ENCODE measurements at places on chromosomes 1 and 21.

DNA sequence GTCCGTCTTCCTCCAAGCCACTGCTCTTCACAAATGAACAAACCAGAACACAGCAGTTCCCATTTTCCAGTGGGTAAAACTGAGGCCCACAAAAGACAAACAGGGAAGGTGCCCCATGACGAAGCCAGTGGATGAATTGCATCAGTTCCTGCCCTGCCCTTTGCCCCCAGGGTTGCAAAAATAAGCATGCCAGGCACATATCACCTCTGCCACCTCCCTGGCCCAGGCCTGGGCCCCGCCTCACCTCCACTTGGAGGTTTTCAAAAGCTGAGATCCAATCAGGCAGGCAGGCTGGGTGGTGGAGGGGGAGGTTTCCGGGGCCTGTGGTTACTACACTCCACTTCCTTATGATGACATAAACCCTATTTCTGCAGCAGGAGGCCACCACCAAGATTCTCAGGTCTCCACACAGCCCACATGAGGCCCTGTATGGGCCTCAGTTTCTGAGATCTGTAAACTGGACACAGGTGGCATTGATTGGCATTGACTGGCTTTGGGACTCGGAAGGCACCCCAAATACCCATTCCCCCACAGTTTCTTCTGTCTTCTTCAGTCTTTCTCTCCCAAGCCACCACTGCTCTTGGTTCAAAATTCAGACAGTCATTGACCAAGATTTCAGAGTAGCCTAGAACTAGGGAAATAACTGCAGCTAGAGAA lies 4.1 kb downstream of the KIF21B start:
- DNase-seq = no peak

DNA sequence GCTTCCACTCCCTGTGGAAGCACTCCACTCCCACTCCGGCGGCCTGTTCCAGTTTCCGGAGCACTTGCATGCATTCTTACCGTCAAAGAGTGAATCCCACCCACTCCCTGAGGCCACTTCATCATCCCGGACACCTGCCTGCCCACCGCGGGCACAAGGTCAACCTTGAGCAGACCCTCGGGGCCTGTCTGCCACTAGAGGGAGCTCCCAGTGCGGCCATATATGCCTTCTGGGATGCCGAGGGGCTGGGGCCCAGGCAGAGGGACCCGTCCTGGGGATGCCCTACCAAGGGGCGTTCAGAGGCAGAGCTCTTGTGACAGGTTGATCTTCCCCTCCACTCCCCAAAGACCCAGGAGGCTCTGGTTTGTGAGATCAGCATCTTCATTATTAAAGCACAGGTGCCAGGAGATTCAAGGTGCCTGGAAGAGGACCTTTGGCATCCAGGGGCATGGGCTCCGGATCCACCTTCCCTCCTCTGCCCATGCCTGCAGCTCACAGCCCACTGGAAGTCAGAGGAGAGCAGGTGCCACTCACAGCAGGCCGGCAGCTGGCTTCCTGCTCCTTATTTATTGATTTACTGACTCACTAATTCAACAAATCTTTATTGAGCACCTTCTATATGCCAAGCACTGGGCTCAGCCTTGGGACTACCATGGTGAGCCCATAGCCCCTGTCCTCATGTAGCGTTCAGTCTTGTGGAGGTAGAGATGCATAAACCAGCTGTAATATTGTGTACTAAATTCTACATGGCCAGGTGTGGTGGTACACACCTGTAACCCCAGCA lies 47.3 kb downstream of the UBIAD1 start:
- peak; percentile 77 for DNase-seq

DNA sequence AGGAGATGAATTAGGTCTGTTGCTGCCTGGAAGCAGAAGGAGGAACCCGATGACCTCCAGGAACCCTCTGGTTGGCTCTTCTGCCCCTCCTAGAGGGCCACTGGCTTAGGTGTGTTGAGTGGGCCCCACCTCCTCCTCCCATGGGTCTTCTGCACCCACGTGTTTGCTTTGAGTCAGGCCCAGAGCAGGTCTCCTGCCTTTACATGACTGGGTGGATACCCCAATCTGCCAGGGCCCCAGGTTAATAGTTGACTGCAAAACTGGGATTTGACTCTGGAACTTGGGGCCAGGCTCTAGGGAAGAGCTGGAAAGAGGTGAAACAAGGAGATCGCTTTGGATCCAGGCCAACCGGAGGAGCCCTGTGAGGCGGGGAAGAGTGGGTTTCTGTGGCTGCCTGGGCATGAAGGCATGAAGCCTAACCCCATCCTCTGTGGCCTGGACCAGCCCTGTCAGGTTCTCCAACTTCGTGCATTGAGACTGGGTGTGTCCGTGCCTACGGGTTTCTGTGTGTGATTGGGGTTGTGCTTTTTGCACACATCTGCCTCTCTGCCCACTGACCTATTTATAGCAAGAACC lies 7.8 kb upstream of the LAD1 start:
- no peak for DNase-seq

- peak; percentile 80 for DNase-seq
Observed at GRCh38 chr1:84996846-84997666, at the start of gene MCOLN2. TSS of gene MCOLN2 (minus strand) at chr1:84997113. CDS start at chr1:84996872, 241 bp downstream.

DNA sequence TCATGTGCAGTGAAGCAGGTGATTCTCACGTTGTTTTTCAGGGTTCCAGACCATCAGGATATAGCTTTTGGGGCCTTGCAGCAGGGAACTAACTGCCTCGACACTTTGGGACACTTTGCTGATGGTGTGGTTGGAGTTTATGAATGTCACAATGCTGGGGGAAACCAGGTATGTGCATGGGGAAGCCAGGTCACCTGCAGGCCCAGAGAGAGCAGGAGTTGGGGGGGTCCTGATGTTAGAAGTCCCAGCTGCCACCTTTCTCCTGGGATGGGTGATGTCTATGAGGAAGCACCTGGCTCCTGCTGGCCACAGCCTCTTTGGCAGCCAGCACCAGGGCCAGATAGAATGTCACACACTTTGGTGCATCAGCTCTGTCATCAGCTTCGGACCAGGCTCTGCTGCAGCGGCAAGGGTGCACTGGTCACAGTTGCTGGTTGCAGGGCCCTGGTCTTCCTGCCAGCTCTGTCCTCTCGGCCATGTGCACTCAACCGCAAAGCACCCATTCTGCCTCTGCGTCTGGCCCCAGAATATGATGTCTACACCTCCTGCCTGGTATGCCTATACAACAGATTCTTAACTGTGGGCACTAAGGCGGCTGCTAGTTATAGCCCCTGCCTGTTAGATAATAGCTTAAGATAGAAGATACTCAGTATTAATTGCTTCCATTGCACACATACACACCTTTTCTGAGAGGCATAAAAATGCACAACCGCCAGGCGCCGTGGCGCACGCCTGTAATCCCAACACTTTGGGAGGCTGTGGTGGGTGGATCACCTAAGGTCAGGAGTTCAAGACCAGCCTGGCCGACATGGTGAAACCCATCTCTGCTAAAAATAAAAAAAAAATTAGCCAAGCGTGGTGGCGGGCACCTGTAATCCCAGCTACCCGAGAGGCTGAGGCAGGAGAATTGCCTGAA lies 160.7 kb downstream of the PGBD5 start:
- no peak for DNase-seq

GRCh38 chr1:182003953-182004586 lies 57.4 kb downstream of the ZNF648 start:
- DNase-seq = no peak

GRCh38 chr1:58162952-58163550 lies 383.5 kb downstream of the OMA1 start:
- peak; percentile 57 for DNase-seq

GRCh38 chr1:227300682-227301081 lies 17.6 kb downstream of the CDC42BPA start:
- DNase-seq = no peak

GRCh38 chr1:3539707-3540425 lies 71.4 kb downstream of the MEGF6 start:
- DNase-seq = no peak

DNA sequence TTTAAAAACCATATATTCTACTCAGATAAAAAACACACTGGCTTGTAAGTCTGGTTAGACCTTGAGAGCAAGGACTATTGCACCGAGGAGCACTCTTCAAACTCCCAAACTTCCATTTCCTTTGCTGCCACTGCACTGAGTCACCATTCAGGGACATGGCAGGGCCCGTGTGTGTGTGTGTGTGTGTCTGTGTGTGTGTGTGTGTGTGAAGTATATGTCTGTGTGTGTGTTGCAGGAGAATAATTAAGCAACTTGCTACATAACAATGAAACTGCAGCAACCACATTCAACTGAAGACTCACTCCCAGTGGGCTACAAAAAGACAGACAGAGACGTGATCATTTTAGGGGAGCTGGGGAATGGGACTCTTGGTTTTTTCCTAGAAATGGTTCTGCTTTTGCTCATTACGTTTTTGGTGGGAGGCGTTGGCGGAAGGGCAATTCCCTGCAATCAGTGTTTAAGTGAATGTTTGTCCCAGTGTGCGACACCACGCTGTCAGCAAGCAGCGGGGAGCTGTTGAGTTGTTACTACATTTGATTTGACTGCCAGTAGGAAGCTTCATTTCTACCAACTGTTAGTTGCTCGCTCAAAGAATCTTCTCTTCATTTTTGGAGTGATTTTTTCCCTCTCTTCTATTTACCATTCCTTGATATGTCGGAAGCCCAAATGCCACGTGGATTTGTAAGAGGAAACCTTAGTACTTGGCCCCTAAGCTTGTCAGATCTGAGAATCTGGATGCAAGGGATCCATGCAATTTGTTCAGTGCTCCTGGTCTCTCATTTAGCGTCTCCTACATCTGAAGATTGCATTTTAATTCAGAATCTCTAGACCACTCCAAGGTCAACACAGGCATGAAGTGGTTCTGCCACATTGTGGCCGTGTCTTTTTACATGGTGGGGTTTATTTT lies 36.1 kb downstream of the ESRRG start:
- no peak for DNase-seq

DNA sequence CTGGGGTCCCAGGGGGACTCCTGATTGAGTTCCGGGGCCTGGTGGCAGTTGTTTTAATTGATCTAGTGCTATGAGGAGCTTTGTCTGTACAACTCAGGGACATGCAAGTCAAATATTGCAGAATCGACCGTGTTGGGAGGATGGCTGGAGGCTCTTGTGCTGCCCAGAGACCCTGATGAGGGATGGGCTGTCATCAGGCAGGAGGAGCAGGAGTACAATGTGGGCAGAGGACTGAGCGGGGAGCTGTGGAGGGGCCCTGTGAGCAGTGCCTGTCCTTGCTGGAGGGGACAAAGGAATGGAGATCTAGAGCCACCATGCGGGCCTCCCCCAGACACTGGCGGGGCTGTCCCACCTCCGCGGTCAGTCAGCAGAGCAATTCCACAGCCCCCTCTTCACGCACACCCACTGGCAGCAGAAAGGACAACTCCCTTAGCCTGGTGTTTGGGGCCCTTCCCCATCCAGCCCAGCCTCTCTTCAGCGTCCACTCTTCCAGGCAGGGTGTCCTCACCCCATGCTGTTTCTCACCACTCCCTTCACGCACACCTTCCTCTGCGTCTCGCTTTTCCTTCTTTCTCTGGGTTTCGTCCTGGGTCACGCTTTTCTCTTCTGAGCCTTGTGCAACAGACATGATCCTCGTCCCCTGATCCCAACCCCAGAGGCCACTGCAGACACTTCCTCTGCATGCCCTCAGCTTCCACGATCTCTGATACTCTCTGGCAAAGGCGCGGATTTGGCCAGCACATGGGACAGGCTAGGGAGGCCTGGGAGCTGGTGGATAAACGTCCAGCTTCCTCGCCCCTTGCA lies 122.6 kb downstream of the GRIK3 start:
- peak; percentile 44 for DNase-seq

DNA sequence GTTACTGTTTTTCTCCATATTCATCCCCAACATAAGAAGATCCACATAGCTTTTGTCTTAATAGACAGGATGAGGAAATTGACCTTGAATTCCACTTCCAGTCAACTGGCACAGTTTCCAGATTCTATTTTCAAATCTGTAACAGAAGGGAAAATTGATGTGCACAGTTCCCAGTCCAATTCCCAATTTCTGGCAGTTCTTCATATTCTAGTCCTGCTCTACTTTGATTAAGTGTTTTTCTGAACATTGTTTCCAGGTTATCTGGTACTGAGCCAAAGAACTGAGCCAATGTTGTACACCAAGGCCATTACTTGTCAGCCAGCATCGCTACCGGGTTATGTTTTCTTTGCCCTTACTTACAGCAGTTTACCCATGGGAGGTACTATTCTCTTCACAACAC lies 1755.4 kb downstream of the PLA2G4A start:
- no peak for DNase-seq

- DNase-seq = peak; percentile 74
Observed at GRCh38 chr1:50023292-50024159, at the start of gene AGBL4. TSS of gene AGBL4 (minus strand) at chr1:50023954.

- DNase-seq = peak; percentile 94
Observed at GRCh38 chr1:44842862-44843655, at the start of gene PTCH2. TSS of gene PTCH2 (minus strand) at chr1:44843253. CDS start at chr1:44842932, 321 bp downstream.

DNA sequence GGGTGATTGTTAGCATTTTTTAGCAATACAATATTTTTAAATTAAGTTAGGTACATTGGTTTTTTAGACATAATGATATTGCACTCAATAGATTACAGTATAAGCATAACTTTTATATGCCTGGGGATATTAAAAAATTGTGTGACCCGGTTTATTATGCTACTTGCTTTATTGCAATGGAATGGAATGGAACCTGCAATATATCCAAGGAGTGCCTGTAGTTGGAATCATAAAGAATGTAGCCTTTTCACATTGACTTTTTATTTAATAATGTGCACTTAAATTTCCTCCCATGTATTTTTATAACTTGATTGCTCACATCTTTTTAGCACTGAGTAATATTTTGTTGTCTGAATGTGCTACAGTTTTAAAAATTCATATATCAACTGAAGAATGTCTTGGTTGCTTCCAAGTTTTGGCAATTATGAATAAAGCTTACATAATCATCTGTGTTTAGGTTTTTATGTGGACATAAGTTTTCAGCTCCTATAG lies 49.2 kb downstream of the CAMSAP2 start:
- no peak for DNase-seq

DNA sequence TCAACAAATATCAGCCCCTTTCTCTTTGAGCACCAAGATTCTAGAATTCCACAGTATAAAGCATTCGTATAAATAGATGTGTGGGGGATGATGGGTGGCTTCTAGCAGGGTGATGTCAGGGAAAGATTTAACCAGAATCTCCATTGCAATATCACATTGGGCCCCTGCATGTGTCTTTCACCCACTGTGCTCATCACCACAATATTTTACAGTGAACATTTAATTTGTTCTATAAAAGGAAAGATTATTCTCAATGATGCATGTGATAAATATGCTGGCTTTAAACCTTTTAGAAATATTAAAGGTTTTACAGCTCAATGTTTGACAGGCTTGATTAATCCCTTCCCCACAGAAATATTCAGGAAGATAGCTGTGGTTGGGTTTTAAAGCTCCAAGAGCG lies 457.8 kb upstream of the DAB1 start:
- no peak for DNase-seq

DNA sequence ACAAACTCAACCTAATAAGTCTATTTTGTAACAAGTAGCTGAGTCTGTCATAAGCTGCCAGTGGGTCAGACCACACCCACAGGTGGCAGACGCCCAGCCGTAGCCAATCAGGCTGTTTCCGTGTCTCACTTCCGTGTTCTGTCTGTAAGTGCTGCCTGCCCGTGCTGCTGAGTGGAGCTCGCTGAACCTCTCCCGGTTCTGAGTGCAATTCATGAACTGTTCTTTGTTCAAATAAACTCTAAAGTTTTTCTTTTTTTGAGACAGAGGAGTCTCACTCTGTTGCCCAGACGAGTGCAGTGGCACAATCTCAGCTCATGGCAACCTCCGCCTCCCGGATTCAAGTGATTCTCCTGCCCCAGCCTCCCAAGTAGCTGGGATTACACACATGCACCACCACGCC lies 25.1 kb downstream of the POFUT2 start:
- DNase-seq = no peak
